B cell (primary cell): ENCODE measurements at places on chromosomes 16 and 17. TPM values are rescaled to one million over a fixed set of nuclear protein-coding genes. Genes with fewer than 3 reads are reported as not detected.
A peak's percentile ranks its signal among the peaks of the same experiment; 100 is the strongest.

ATP2C2 gene
- not detected in 2 replicates for total RNA-seq

NAGS gene
- 1.9 and 2.2 TPM in 2 replicates for total RNA-seq

RPL26 gene
- total RNA-seq = 2,601 and 2,684 TPM in 2 replicates

- no peak for DNase-seq
These were observed 477.5 kb downstream of the WWOX start for GRCh38 chr16:78576941-78577340.

- DNase-seq = peak; percentile 64
These were observed 2.5 kb downstream of the ALOX15B start for GRCh38 chr17:8041249-8041928.

DNA sequence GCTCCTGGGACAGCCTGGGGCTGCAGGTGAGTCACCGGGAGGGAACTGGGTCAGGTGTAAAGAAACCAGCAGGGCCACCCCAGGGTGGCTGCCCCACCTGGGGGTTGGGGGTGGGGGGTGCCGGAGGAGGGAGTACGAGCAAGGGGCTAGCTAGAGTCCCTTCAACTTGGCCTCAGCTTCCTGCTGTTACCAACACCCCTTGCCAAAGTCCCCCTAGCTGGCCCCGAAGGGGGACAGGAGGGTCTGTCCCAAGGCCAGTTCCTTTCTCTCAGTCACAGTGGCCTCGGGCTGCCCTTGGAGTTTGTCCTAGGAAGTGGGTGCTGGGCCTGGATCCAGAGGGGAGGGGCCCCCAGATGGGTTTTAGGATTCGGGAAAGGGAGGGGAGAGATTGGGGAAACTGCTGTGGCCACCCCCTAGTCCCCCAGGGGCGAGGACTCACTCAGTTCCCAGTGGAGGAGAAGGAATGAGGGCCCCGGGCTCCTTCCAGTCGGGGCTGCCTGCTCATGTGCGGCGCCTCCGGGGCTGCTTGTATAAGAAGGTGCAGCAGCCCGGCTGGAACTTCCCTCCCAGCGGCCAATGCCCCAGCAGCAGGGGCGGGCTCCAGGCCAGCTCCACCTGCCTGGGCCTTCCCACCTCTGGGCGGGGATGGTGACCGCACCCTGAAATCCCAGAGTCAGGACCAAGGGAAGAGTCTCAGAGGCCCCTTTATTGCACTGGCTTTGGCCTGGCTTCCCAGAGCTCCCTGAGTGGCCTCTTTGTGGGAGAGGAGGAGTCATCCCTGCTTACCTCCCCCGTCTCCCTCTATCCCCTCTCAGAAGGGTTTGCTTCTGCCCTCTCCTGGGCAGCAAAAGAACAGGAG lies 7.3 kb downstream of the ARHGAP27 start:
- DNase-seq = peak; percentile 25

DNA sequence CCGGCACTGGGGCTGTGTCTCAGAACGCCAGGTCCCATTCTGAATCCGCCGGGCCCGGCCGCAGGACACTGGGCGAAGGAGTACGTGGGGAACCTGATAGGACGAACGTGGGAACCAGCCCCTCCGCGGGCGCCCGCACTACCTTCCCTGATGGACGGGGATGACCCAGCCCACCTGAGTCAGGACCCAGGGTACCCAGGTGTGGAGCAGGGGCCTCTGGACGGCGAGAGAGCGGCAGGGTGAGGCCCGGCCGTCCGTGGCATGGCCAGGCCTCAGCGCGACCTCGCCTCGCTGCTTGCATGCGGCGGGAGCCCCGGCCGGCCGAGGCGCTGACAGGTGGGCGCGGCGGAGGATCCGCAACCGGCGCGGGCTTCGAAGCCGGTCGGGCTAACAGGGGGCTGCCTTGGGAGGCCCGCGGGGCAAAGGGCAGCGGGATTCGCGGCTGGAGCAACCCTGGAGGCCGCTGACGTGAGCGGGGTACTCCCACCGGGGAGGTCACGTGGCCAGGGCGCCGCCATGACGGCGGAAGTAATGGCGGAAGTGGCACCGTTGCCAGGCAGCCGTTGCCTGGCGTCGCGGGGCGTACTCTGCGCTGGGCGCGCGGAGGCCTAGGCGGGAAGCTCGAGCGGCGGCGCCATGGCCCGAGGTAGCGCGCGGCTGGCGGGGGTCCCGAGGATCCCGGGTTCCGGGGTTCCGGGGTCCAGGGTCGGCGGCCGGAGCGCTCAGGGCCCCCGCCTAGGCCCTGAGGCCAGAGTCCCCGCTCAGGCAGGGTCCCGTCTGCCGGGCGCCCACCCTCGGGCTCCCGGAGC lies at the start of gene WDR90:
Gene WDR90, plus strand, starts transcription at position 585 of the 809 bp plus-strand sequence. Its CDS starts 52 bp downstream, at position 637.
- DNase-seq = peak; percentile 94

DNA sequence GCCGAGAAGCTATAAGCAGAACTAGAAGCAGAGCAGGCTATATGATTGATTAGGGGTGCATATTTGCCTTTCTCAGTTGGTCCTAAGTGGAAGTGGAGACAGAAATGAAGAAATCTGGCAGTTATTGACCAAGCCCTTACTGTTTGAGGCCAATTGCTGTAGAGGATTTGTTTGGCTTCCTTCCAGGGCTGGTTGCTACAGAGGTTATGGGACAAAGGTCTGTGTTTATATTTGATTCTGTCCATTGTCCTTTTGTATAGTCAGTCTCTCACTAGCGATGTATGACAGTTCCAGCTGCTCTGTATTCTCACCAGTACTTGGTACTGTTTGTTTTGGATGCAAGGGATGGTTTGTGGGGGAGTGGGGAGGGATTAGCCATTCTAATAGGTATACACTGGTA lies 7.3 kb upstream of the ALOX15 start:
- no peak for DNase-seq

DNA sequence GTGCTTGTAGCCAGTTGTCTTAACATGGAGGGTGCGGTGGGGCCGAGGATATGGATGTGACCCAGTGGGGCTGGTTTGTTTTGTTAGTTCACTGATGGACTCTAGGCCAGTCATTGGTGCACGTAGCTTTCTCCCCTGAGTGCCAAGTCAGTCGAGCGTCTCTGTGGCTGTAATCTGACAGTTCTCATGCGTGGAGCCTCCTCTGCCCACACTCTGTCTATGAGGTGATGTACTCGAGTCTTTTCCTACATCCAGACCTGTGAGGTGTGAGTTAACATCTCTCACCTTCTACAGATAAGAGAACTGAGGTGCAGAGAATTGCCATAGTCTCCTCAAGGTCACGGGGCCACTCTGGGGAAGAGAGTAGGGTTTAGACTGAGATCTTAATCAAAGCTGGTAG lies 90.2 kb downstream of the MARCHF10 start:
- DNase-seq = no peak

DNA sequence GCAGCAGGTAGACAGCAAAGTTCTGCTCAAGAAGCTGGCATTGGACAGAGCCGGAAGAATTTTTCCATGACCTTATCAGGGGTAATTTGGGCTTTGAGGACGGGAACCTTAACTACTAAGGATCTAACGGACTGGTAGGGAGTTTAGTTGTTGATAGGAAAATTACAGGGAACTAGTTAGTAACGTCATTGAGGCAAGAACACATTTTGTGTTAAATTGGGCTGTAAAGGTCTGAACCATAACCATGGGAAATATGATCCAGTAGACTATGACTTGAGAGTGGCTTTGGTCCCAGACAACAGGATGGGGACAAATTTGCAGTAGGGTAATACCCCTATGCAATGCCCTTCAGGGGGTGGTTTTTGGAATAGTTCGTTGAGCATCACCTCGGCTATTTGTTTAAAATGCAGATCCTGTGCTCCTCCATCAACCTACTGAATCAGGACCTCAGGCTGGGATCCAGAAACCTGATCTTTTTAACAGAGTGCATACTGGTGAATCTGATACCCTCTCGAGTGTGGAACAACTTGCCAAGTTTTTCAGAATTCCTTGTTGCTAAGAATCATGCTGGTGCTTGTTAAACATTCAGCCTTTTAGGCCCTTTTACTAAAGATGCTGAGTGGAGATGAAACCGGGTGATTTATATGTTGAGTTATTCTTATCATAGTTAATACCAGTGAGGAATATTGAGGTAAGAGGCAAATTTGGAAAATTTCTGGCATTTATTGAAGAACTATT lies 255.1 kb downstream of the MAP2K6 start:
- DNase-seq = no peak

DNA sequence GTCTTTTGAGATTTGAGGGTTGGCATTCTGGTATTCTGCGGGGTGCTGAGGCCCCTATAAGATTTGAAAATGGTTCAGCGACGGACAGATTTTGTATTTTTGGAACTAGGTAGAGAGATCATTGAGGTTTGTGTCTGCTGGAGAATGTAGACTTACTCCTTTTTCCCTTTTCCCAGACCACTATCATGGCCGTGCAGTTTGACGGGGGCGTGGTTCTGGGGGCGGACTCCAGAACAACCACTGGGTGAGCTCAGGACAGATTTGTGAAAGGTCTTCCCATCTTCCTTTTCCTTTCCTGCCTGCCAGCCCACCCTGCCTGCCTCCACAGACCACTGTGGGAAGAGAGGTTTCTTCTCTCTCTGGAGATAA lies 572 bp downstream of the PSMB6 start:
- no peak for DNase-seq

GRCh38 chr16:56295059-56295665 lies 103.9 kb downstream of the GNAO1 start:
- DNase-seq = no peak
